ENCODE measurements at places on chromosomes 16 and 17. TPM values are rescaled to one million over a fixed set of nuclear protein-coding genes. Genes with fewer than 3 reads are reported as not detected.

The KRT12 gene
- not detected for total RNA-seq

The IL32 gene
- 24.1 TPM for total RNA-seq

The SPN gene
- total RNA-seq: not detected

The GH2 gene
- total RNA-seq: not detected

All from bronchus fibroblast of lung (primary cell).